ENCODE measurements at places on chromosomes 5 and 9.

DNA sequence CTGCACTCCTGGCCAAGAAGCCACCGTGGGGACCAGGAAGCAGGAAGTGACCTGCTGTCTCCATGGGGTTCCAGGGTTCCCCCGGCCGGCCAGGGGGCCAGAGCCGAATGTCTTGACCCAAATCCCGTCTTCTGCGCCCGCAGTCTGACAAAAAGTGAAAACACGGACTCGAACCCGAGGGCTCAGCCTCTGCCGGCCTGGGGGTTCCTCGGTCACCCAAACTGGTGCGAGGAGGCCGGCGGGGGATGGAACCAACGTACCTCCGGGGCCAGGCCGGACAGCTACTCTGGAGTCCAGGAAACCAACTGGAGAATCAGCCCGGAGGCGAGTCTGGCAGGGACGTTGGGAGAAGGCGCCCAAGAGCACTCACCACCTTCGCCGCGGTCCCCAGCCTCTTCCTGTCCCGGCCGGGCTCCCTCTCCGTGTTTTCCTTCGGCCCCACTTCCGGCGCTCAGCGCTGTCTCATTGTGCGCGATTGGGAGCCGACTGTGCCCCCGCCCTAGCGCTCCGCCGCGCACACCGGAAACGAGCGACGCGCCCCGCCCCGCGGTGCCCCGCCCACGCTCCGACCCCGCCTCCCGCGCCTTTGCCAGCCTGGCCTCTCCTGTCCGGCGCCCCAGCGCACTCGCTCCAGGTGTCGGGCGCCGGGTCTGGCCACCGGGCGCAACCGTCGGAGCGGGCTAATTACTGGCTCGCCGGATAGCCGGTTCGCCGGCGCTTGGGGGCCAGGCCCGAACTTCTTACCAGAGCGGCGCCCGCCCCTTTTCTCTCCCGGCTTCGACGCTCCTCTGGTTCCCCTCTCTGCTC, at the start of gene TUT7:
TUT7 (minus strand) TSS at position 400 of the 807 bp plus-strand sequence. CDS start 1,211 bp downstream, outside the sequence.
- DNase-seq: peak; percentile 92

- no peak for DNase-seq
Measured at GRCh38 chr5:4542145-4542778, 597.9 kb upstream of the ADAMTS16 start.

GRCh38 chr5:133389066-133389590, 223.2 kb downstream of the FSTL4 start:
- no peak for DNase-seq

DNA sequence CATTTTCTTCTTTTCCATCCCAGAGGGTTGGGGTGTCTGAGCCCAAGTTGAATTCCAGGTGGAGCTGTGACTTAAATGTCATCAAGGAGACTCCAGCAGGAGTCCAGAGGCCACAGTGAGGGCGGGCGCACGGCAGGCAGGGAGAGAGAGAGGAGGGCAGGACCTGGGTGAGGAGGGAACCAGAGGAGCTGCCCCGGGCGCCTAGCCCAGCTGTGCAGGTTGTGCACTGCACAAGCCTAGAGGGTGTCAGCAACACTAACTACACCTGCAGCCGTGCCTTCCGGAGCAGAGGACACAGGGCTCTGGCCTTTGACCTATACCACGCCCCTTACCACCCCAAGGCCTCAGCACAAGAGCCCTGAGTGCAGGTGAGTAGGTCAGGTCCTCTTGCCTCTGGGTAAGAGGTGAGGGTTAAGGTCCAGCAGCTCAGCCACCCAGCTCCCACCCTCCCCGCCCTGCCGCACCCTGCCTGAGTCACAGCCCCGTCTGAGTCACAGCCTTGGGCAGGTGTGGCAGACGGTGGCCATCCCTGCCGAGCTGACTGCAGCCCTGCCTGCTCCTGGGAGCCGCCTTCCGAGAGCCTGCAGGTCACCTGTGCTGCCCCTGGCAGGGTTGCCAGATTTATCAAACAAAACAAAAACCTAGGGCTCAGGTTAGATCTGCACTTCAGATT, 6.4 kb upstream of the AGPAT2 start:
- no peak for DNase-seq

GRCh38 chr5:131534974-131535373, 100.1 kb downstream of the RAPGEF6 start:
- DNase-seq: no peak
